ENCODE measurements at places on chromosomes 16 and 17. TPM values are rescaled to one million over a fixed set of nuclear protein-coding genes. Genes with fewer than 3 reads are reported as not detected.

Gene ASIC2
- polyA plus RNA-seq, result 1.3 TPM

Gene TBC1D3C
- polyA plus RNA-seq, result 0.68 TPM

Gene ZNF785
- 8.6 TPM for polyA plus RNA-seq

Gene SHISA9
- polyA plus RNA-seq, result 28.7 TPM

Gene TMEM106A
- polyA plus RNA-seq, result 3.4 TPM

Gene RASL10B
- polyA plus RNA-seq, result 21.8 TPM

Gene OTOP3
- 0.09 TPM for polyA plus RNA-seq

Gene CDRT15L2
- polyA plus RNA-seq, result not detected

Gene TMEM95
- not detected for polyA plus RNA-seq

Gene IL32
- polyA plus RNA-seq, result 5.0 TPM

Gene PLK1
- 127 TPM for polyA plus RNA-seq

Gene PIMREG
- 126 TPM for polyA plus RNA-seq

Gene BRD7
- polyA plus RNA-seq, result 42.5 TPM

Gene PIK3R5
- 2.7 TPM for polyA plus RNA-seq

Gene CCL7
- not detected for polyA plus RNA-seq

Gene TAC4
- 0.15 TPM for polyA plus RNA-seq

Gene RPL38
- polyA plus RNA-seq, result 510 TPM

Gene MT4
- polyA plus RNA-seq, result not detected

Gene KCNH6
- 5.0 TPM for polyA plus RNA-seq

Gene FAM171A2
- 21.9 TPM for polyA plus RNA-seq

Gene TP53TG3B
- polyA plus RNA-seq, result not detected

Gene C1QTNF1
- 2.1 TPM for polyA plus RNA-seq

Gene OTOA
- polyA plus RNA-seq, result 0.13 TPM

Gene CCL17
- polyA plus RNA-seq, result not detected

Gene CCL1
- polyA plus RNA-seq, result not detected

Gene NUPR1
- polyA plus RNA-seq, result 0.09 TPM

Gene KDM6B
- 0.80 TPM for polyA plus RNA-seq

Gene CENPN
- polyA plus RNA-seq, result 32.8 TPM

Gene ZPBP2
- not detected for polyA plus RNA-seq

Gene QRICH2
- polyA plus RNA-seq, result 3.8 TPM

Gene KRTAP9-4
- 0.13 TPM for polyA plus RNA-seq

Gene KRT32
- polyA plus RNA-seq, result not detected

Gene DLX3
- polyA plus RNA-seq, result 0.06 TPM

Gene DNAI2
- polyA plus RNA-seq, result 0.24 TPM

Gene ARMC5
- 16.4 TPM for polyA plus RNA-seq

Gene FOXJ1
- 4.7 TPM for polyA plus RNA-seq

Gene KCNJ18
- polyA plus RNA-seq, result not detected

Gene EVI2A
- not detected for polyA plus RNA-seq

Gene COA3
- 137 TPM for polyA plus RNA-seq

Gene TBC1D26
- 1.4 TPM for polyA plus RNA-seq

Gene CFAP97D1
- polyA plus RNA-seq, result 0.02 TPM

Gene HAS3
- 32.1 TPM for polyA plus RNA-seq

Gene BRIP1
- 2.8 TPM for polyA plus RNA-seq

Gene GRB7
- polyA plus RNA-seq, result 61.7 TPM

Gene CNTNAP1
- 10.0 TPM for polyA plus RNA-seq

Gene SLC5A2
- polyA plus RNA-seq, result 4.1 TPM

Gene MAPK8IP3
- 16.9 TPM for polyA plus RNA-seq
